ENCODE measurements at places on chromosomes 6 and 20.

DNA sequence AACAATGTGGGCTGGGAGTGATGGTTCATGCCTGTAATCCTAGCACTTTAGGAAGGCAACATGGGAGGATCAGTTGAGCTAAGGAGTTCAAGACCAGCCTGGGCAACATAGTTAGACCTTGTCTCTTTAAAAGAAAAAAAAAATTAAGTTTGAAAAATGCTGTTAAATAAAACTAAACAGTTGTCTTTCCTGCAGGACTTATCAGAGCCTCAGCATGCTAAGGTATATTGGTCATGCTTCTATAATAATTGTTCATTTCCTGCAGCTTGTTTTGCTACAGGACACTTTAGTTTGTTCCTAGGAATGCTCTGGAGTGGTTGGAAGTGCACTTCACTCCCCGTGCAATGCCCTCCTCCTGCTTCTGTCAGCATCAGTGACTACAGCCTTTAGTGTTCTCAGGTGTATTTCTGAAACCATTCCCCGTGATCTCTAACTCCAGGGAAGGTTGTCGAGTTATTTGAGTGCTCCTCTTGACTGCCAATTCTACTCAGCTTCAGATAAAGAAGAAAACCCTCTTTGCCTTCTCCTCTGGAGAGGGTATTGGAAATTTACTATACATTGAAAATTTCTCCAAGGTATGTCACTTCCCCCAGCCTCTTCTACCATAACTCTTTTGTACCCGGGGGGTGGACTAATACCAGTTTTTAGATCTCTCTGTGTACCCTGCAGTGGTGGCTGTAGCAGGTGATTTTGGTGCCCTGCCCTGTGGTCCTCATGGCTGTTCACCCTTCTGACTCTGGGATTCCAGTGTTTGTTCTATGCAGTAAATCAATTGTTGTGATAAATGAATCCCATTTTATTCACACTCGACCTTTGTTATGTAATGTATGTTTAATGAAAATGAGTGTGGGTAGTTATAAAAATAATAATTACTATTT, 33.8 kb downstream of the NHLRC1 start:
- peak; percentile 11 for DNase-seq

DNA sequence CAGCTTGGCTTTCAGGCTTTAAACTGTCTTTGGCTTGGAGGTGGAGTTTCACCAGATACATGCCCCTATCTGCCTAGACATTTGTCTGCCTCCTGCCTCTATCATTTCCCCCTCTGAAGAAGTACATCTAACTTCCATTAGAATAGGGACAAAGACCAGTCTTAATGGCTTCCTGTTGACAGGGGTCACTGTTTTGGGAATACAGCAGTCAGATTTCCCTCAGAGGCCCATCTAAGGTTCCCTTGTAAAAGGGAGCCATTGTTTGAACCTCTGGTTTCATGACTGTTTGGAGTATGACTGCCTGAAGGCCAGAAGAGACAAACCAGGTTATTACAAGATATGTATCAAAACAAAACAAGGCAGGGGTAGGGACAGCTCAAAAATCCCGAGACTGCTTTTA, 665.7 kb upstream of the GJE1 start:
- DNase-seq: no peak

GRCh38 chr6:107786709-107787588, 37.2 kb downstream of the SCML4 start:
- no peak for DNase-seq

GRCh38 chr6:106063448-106063850, 22.7 kb upstream of the PRDM1 start:
- DNase-seq: no peak

- DNase-seq: no peak
Measured at GRCh38 chr20:53957451-53958172, 112.8 kb downstream of the BCAS1 start.

- no peak for DNase-seq
Measured at GRCh38 chr6:93104195-93104817, 315.1 kb downstream of the EPHA7 start.

DNA sequence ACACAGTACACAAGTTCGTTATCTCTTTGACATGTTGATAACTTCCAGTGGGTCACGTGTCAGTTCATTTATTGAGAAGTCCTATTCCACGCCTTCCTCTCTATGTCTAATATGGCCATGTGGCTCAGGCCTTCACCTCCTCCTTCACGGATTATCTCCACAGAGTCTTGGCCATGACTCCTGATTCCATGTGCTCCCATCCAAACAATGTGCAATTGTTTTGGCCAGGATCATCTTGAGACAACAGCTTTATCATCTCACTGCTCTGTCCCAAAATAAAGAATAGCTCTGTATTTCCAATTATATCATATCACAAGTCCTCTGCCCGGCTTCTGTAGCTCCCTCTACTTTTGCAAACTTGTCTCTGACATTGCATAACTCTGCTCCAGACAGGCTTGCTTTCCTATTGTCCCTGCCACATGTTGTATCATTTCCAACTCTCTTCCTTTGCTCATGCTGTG, 11.1 kb upstream of the TXNDC5 start:
- no peak for DNase-seq

All from NCI-H510A treated with DMSO at 0.1 percent for 48 hours (cell line).